AG08395 (cell line): ENCODE measurements at places on chromosomes 5 and 9.
A peak's percentile ranks its signal among the peaks of the same experiment; 100 is the strongest.

DNA sequence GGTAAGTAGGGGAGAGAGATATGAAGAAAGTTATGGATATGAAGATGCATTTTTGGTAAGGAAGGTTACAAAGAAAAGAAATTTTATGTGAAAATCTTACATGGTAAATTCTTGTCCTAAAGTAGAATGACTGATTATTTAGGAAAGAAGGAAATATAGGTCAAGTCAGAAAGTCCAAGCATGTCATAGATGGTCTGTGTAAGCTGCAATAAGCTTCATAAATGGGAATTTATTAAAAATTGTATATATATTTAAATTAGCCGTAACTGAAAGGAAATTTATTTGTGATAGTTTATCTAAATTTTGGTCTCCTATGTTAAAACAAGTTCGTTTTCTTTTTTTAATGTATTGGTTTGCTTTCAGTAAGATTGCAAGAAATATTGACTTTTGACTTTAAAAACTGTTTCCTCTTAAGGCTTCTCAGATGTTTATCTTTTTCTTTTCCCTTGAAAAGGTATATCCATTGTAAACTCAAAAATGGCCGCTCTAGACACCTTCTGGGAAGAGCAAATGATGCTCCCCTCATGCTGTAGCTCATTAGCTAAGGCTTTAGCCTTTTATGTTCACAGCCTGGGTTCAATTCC, 46.8 kb upstream of the HAPLN1 start:
- no peak for DNase-seq

DNA sequence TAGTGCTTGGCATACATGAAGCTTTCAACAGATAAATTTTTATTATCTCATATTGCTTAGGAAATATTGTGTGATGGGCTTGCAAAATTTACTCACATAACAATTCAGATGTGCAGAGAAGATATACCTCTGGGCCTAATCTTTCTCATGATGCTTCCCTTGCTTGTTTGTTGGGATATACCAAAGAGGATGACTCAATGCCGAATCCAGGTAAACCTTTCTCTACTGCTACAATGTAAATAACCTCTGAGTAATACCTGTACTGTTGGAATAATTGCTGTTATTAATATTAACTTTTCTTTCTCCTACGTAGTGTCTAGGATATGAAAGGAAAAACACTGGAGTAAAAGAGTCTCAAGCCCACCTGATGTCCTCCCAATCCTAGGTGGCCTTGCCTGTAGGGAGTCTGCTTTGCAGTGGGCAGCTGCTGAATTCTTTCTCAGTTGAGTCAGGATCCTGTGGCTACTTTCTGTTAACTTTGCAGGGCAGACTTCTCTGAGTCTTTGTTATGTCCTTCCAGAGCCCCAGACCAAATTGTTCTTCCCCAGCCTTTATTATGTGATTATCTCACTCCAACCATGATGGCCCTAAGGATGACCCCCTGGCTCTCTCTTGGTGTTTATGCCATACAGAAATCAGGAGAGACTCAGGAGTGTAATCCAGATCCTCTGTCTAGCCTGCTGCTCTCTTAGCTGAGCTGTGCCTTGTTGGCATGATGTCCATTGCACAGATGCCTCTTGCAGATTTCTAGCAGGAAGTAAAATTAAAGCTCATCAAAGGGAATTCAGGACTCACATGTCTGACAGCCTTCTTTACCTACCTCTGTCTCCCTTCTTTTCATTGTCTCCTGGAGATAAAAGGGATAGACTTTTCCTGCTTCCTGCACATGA, 208.1 kb downstream of the SNX18 start:
- peak; percentile 30 for DNase-seq

- no peak for DNase-seq
Observed at GRCh38 chr9:33158843-33159776, 8.0 kb downstream of the B4GALT1 start.

DNA sequence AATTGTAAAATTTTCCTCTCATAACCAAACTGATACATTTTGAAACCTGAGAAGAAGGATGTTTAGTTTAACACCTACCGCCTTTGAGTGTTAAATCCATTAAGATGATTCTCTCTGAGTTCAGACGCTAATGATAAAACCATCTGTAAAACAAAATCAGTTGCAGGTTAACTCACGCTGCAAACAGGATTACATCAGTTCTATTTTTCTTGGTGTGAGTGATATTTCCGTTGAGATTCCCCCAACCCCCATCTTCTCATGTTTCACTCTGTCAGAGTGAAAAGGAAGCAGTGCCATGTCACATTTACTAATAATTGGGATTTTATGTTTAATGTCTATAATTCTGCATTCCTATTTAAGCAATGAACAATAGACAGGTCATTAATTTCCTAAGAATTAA, 146.5 kb downstream of the FANCC start:
- no peak for DNase-seq

DNA sequence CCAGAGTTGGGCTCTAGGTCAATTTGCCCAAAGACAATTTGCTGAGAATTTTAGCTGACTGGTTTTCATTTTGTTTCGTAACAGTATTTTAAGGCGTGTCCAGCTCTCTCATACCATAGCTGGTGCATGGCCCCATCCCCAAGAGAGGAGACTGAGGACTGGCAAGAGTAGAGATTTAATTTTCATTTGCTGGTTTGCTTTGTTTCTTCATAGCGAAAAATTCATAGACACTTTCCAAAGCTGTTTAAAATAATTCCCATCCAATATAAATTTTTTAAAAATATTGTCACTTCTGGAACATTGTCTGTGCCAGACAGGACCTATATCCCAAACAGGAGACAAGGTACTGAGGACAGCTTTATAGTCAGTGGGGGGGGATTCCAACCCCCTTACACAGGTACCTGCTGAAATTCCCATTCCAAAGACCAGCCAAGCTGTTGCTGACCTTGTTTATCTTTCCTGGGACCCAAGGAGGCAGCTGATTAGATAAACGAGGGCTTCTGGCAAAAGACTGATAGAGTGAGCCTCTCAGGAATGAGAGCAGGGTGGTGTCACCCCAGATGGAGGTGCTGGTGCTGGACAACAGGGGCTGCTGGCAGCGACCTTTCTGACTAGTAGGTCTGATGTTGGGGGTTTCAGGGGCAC, 6.8 kb upstream of the ANGPTL2 start:
- no peak for DNase-seq

- DNase-seq, result no peak
Observed at GRCh38 chr5:6775571-6775970, 62.3 kb downstream of the TENT4A start.

- no peak for DNase-seq
Observed at GRCh38 chr9:130336027-130336610, 70.6 kb downstream of the HMCN2 start.

DNA sequence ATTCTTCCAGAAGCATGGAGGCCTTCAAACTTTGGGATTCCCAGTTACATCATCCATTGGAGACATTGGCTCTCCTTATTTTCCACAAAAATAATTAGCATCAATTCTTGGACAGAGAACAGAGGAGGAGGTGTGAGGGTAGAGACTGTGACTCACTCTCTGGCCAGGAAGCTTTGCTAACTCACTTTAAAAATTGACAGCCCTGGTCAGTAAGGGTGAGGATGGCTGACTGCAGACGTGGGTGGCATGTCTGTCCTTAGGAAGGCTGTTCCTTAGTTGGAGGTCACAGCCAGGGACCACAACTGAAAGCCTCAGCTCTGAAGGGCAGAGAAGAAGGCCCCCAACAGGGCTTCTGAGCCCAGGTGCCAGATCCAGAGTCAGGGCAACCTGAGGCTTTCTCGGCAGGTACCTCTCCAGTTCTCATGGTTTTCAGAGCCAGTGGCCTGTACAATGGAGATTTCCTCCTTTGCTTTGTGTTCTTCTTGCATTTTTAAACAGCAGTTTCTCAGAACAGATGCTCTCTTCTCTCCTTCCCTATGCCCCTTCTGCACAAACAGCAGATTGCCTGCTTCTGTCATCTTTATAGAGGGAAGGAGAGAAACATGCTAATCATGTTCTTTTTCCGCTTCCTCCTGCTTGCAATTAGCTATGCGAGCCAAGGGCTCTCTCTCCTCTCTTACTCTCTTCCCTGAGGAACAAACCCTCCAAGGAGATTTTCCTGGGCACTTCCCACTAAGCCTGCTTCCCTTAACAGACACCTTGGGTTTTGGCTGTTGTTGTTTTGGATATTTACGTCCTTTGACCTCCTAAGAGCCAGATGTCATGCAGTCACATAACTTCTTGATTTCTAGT, 92.5 kb upstream of the ZNF366 start:
- DNase-seq, result peak; percentile 43

DNA sequence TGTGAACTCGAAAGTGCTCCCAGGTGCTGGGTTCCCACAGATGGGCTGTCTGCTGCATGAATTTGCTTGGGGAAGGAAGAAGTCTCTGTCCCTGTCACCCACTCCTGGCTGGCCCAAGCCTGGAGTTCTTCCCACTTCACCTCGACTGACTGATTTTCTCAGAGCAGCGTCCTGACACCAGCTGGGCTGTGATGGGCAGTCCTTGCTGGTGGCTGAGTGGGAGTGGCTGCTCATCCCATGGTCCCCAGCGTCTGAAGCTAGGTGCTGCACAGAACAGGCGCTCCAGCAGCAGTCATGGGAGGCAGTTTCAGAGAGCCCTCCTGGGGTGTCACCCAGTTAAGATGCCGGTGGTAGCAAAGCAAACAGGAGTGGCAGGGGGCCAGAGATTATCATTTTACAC, 10.1 kb upstream of the NEURL1B start:
- DNase-seq, result no peak

DNA sequence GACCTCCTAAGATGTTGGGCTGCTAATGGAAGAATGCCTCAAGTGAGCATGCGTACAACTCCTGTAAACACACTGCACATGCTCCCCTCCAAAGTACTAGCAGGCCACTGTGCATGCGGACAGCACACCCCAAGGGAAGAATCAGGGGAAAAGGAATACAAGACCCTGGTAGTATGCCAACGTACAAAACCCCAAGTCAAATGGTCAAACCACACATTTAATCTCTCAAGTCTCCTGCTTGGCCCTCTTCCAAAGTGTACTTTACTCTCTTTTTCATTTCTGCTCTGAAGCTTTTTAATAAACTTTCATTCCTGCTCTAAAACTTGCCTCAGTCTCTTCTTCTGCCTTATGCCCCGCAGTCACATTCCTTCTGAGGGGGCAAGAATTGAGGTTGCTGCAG, 466.4 kb downstream of the DMRTA1 start:
- no peak for DNase-seq

DNA sequence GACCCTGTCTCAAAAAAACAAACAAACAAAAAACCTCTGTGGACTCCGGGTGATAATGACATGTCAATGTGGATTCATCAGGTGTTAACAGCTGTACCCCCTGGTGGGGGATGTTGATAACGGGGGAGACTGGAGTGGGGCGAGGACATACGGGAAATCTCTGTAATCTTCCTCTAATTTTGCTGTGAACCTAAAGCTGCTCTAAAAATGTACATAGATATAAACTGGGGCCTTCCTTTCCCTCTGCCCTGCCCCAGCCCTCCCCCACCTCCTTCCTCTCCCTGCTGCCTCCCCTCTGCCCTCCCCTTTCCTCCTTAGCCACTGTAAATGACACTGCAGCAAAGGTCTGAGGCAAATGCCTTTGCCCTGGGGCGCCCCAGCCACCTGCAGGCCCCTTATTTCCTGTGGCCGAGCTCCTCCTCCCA, 1.4 kb upstream of the CEL start:
- no peak for DNase-seq

DNA sequence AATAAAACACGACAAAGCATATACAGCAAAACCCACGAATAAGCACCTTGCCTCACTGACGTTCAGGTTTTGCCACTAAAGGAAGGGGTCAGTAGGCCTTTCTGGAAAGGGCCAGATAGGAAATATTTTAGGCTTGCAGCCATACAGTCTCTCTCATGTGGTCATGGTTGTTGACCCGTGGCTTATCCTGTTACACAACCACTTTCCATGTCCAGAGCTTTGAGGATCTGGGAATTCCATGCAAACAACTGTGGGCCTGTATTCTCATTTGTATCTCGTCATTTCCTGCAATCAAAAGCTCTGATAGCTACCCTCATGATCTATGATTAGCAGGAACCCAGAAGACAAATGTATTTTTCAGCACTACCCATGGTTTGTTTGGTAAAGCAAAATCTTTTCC, 108.3 kb downstream of the DRD1 start:
- DNase-seq, result no peak

DNA sequence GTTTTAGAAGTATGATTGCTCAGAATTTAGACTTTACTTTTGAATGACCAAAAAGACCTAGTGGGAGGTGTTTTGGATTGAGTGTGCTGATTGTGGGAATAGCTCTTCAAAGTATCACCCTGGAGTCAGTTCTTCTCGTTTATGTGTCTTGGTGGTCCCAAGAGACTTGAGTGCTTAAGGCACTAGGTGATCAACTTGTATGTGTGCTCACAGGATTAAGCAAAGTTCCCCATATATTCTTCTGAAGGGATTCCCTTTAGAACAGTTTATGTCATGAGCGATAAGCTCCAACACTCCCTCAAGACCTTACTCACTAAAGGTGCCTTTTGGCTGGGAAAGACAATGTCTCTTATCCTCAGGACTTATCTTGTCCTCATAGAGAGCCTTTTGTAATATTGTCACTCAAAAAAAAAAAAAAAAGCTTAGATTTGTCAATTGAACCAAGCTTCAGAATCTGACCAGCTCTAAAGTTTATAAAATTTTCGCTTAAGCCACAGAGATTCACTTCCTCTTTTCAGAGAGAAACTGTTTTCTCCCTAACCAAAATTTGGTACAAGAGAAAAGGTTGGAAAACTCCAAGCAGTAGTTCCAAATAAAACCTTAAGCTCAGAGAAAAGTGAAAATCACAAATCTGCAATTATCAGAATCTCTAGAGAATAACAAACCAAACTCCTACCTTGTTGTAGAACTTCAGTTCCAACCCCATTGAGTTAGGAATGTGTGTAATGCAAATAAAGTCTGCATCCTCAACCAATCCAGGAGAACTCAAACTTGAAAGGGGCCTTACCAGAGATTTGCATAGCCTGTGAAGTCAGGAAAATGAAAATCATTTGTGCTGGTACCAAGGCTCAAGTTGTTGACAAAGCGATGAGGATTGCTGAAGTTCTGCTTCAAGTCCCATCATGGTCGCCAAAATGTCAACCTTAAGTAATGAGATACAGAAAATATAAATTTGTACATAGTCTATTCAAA, 40.0 kb upstream of the PDZD2 start:
- DNase-seq, result no peak

GRCh38 chr5:32812399-32812798, 101.3 kb downstream of the NPR3 start:
- no peak for DNase-seq

- no peak for DNase-seq
Observed at GRCh38 chr9:98610211-98610610, 98.5 kb downstream of the GABBR2 start.

DNA sequence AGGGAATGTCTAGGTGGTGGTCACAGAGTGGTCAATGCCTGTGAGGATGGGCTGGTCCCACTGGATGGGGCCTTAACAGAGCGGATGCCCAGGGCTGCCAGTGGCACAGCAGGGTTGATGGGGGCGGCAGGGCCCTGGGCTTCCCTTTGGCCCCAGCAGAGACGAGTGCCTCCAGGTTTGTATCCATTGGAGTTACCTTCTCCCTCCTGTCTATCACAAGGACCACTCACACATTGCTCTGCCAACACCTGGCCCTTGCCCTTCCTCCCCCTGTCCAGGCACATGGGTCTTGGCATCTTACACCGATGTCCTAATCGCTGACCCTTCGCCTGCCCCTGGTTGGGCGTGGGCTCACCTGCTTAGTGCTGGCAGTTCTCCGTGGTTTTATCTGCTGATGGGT, 26.2 kb upstream of the IRX4 start:
- no peak for DNase-seq
